Aorta (tissue), 5 donors: ENCODE measurements at places on chromosomes 12 and 14. TPM values are rescaled to one million over a fixed set of nuclear protein-coding genes. Genes with fewer than 3 reads are reported as not detected.

DNA sequence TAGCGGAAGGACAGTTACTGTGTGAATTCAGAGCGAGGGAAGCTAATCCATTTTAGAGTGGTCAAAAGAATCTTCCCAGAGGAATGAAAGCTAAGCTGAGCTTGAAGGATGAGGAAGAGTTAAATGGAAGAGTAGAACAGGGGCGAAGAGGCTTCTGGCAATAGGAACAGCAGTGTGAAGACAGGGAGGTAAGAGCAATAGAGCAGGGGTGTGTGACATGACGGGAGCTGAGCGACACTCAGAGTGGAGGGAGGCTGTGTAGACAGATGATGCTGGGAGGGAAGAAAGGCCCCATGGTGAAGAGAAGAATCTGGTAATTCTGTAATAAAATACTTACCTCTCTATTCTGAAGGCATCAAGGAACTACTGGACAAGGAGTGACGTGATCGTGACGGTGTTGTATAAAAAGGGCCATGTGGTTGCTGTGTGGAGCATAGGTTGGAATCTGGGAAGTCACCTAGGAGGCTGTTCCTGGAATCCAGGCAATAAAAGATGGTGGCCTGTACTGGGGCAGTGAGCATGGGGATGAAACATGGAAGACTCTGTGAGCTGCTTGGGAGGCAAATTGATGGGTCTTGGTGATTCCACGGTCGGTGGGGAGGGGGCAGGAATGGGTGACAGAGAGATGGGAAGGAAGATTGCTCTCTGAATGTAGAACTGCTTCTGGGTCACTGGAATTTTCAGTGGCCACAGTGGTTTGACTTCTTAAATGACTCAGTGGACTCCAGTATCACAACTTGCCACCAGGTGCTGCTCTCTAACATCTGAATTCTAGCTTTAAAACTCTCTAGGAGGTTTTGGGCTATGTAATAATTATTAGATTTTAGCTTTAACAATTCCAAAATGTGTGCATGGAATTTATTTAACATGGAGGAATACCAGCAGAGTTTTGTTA is 164.1 kb downstream of the ATP23 start:
- no peaks in the 10 kb centered on the region for H3K27me3 ChIP-seq
- no peaks in the 10 kb centered on the region for H3K4me1 ChIP-seq
- H3K27ac ChIP-seq = no peak overlapping the region
- no peak for DNase-seq

GRCh38 chr14:21614240-21614639 is 20.5 kb downstream of the OR10G2 start:
- no peaks in the 10 kb centered on the region for H3K27me3 ChIP-seq
- no peaks in the 10 kb centered on the region for H3K36me3 ChIP-seq
- H3K4me1 ChIP-seq = no peaks in the 10 kb centered on the region
- H3K27ac ChIP-seq = no peak overlapping the region

- no peak overlapping the region for H3K27ac ChIP-seq
- no peak for DNase-seq
- no peaks in the 10 kb centered on the region for H3K27me3 ChIP-seq
- no peak overlapping the region for H3K4me3 ChIP-seq
- peaks cover 2% of the 10 kb centered on the region for H3K36me3 ChIP-seq
Measured at GRCh38 chr14:102708494-102708893, 68.8 kb upstream of the TRAF3 start.

DNA sequence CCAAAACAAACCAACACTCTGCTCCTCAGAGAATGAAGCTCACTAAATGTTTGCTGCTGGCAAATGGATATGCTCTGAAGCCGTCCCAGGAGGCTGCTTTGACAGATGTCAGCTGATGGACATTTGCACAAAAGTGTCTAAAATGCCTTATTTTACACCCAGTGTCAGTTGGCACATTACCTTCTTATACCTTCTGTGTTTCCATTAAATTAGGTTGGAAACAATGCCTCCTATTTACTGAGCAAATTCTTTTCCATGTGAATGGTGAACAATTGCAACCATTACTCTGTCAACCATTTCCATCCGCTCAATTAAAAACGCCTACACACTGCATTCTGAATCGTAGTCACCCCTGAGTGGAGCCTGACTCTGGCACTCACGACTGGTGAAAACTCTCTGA is 1679.9 kb upstream of the FLRT2 start:
- no peak for DNase-seq
- H3K4me1 ChIP-seq = no peaks in the 10 kb centered on the region
- H3K4me3 ChIP-seq = no peak overlapping the region

- no peak overlapping the region for H3K4me3 ChIP-seq
- DNase-seq = no peak
- H3K36me3 ChIP-seq = no peaks in the 10 kb centered on the region
- no peaks in the 10 kb centered on the region for H3K4me1 ChIP-seq
- H3K27ac ChIP-seq = no peak overlapping the region
- no peaks in the 10 kb centered on the region for H3K27me3 ChIP-seq
Measured at GRCh38 chr12:64500394-64500793, 48.5 kb downstream of the TBK1 start.

Gene KERA
- polyA plus RNA-seq = not detected

Gene SLC38A4
- not detected for polyA plus RNA-seq

Gene SIX1
- polyA plus RNA-seq = 0.10 TPM
